Mammary microvascular endothelial cell (primary cell): ENCODE measurements at places on chromosomes 5 and 9. TPM values are rescaled to one million over a fixed set of nuclear protein-coding genes. Genes with fewer than 3 reads are reported as not detected.

The TNIP1 gene
- 113 and 119 TPM in 2 replicates for total RNA-seq

The BRINP1 gene
- 0.25 and 0.40 TPM in 2 replicates for total RNA-seq

The ANKRD31 gene
- total RNA-seq = not detected in 2 replicates

The SPINK7 gene
- total RNA-seq = not detected in 2 replicates

The RNF14 gene
- 49.3 and 67.2 TPM in 2 replicates for total RNA-seq

The CARD6 gene
- total RNA-seq = 21.7 and 23.8 TPM in 2 replicates

The LPAR1 gene
- total RNA-seq = not detected in 2 replicates

The PCDHGA5 gene
- total RNA-seq = 0.53 and 0.79 TPM in 2 replicates

The PDE6A gene
- total RNA-seq = 0.05 TPM in 1 of 2 replicates, not detected in the other

The SLC25A2 gene
- 0.15 TPM in 1 of 2 replicates, not detected in the other for total RNA-seq

The ENTPD8 gene
- total RNA-seq = 0.05 and 1.5 TPM in 2 replicates

The ZNF483 gene
- 0.47 and 0.69 TPM in 2 replicates for total RNA-seq

The TNC gene
- 6.9 and 7.2 TPM in 2 replicates for total RNA-seq

The NTRK2 gene
- total RNA-seq = not detected in 2 replicates

The ORM2 gene
- total RNA-seq = not detected in 2 replicates
